Activated naive CD4-positive, alpha-beta T cell (primary cell): ENCODE measurements at places on chromosomes 3 and 15.

DNA sequence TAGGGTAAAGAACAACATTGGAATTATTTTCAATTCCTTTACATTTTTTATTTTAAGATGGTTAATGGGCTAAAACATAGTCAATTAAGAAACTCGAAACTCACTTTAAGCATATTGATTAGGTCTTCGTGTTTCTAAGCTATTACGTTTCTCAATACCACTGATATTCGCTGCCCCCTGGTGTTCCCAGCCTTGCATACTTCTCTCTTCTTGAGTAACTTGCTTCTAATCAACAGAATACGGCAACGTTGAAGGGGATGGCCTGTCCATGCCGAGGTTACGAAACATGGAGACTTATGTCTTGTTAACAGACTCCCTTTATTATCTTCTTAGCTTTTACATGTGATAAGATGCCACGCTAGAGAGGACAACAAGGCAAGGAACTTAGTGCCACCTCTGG, 43.6 kb downstream of the ROBO1 start:
- DNase-seq, result no peak

DNA sequence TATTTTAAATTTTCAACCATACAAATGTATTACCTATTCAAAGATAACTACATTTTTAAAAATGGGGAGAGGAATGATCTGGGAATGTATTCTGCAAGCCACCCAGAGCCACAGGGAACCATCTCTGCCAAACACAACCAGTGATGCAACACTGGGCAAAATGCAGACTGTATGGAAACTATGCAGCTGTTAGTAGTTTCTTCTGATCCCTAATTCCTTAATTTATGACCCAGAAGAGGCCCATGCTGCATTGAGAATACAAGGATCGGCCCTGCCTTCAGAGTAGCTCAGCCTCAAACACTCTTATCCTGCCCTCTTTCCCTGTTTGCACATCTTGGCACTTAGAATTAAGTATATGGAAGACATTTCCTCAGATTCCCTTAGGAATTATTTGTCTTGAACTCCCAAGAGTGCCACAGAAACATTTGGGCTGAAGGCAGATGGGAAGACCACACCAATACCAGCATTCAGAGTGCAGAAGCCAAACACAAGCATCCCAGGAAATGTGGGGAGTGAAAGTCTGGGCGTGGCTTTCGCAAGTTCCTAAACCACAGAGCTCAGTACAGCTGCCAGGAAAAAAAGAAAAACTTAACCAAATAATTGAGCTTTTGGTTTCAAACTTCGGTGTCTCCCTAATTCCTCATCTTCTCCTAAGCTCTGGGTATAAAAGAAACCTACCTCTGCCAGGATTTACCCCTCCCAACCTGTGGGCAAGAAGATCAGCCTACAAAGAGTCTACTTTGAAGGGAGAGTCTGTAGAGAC, 5.3 kb downstream of the SNUPN start:
- DNase-seq, result no peak

DNA sequence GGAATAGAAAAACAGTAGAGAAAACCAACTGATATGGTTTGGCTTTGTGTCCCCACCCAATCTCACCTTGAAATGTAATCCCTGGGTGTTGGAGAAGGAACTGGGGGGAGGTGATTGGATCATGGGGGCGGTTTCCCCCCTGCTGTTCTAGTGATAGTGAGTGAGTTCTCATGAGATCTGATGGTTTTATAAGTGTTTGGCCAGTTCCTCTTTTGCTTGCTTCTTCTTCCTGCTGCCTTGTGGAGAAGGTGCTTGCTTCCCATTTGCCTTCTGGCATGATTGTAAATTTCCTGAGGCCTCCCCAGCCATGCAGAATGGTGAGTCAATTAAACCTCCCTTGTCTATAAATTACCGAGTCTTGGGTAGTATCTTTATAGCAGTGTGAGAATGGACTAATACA, 48.4 kb downstream of the EOMES start:
- DNase-seq, result no peak

DNA sequence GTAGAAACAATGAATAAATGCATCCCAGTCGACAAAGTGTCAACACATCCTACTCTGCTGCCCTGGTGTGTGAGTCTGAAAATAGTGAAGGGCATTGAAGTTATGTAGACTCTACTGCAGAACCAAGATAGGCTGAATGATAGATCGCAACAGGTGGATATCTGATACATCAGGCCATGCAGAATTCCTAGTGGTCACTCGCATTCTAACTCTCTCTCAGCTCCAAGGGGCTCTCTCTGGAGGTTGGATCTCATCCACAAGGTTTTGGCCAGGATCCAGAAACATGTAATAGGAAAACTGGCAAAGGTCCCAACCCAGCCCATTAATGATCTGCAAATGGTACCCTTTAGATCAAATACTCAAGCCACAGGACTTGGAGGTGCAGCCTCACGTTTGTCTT, 514.1 kb downstream of the MAGI1 start:
- DNase-seq, result no peak
